Cerebellar nuclear complex (tissue), 1 donor: ENCODE measurements at places on chromosomes 12 and 14.

DNA sequence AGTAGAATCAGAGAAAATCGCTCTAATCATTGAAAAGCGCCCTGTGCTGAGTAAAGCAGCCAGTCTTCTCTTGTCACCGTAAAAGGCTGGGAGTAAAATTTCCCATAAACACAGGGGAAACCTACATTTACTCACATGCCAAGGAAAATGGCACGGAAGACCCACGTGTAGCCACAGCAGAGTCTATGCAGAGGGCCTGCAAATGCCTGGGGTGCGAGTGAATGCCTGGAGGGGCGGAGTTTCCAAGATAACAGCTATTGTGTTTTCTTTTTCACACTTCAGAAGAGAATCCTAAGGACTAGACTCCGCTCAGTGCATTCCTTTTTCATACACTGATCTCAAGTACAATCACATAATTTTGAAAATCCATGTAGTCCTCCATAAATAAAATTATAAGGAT, 159.9 kb upstream of the FOXN3 start:
- no peak for DNase-seq

DNA sequence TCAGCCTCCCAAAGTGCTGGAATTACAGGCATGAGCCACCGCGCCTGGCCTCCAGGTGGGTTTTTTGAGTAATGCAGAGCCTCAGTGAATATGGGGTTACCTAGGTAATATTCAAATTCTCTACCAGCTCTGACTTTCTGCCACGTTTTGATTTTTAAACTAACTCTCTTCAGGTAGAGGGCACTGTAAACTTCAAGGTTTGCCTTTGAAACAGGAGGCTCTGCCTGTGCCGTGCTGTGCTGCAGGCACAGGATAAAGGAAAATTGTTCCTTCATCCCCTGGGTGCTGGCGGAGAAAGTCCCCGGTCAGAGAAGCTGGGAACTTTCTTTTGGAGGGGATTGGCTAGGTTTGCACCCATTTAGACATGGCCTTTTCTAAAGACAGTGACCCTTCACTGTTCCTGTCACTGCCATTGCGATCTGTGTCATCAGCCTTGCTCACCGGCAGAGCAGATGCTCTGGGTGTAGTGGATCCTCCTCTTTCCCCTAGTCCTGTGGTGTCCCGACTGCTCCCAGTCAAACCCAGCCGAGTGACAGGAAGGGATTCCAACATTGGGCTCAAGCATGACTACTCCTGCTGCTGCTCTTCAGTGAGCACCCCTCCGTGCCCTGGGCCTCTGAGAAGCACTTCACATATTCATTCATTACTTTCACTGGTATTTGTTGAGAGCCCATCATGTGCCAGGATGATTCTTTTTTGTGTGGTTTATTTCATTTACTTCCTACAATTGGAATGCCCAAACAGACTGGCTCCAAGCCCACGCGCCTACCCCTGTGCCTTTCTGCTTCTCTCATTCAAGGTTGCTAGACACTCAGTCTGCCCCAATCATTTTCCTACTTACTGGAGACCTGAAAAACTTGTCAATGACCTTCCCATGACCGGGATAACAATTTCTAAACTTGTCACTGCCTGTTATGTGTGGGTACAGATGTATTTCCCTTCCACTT, 103.6 kb downstream of the TMEM30B start:
- no peak for DNase-seq

DNA sequence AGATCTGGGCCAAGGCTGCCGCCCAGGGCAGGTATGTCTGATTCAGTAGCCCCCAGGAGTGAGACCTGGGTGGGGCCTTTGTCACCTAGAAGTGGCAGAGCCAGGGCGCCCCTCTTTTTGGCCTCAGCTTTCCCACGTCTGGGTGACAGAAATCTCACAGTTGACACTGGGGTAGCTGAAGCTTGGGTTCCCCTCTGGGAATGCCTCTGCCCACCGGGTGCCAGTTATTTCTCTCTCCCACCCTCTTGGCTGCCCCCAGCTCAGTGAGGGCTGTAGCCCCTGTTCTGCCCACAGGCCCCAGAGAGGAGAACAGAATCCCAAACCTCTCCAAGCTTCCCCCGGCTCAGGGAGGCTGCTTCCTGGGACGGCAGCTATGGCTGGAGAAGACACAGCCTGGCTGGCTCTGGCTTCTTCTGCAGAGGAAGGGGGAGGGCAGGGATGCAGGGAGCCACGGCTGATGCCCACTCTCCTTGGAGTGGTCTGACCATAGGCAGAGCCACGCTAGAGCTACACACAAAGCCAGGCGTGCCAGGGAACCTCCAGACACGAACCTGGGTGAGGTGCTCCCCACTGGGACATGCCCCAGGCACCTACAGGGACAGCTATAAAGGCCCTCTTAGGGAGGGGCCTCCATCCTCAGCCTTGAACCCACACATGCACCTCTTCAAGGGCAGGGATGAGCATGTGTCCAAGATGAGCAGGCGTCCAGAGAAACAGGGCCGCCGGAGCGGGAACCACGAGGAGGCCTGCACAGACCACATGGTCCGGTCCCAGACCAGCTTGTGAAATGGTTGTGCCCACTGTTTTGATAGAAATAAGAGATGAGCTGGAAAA, 51.7 kb downstream of the BEGAIN start:
- DNase-seq, result no peak

DNA sequence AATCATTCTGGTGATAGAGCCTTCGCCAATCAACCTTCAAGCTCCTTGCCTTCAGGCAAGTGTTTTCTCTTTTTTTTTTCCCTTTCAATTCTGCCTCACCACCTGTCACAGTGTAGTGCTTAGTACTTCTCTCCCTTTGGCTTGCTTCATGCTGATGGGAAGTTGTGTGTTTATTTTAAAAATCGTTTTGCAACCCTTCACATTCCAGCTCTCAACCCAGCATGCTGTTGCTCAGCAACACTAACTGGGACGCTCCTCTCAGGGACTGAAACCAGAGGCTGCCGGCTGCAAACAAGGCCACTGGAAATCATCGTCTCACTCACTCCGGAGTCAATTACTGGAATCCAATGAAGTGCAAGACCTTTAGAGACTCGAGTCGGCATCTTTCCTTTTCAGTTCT, 342.7 kb downstream of the PRKD1 start:
- no peak for DNase-seq

DNA sequence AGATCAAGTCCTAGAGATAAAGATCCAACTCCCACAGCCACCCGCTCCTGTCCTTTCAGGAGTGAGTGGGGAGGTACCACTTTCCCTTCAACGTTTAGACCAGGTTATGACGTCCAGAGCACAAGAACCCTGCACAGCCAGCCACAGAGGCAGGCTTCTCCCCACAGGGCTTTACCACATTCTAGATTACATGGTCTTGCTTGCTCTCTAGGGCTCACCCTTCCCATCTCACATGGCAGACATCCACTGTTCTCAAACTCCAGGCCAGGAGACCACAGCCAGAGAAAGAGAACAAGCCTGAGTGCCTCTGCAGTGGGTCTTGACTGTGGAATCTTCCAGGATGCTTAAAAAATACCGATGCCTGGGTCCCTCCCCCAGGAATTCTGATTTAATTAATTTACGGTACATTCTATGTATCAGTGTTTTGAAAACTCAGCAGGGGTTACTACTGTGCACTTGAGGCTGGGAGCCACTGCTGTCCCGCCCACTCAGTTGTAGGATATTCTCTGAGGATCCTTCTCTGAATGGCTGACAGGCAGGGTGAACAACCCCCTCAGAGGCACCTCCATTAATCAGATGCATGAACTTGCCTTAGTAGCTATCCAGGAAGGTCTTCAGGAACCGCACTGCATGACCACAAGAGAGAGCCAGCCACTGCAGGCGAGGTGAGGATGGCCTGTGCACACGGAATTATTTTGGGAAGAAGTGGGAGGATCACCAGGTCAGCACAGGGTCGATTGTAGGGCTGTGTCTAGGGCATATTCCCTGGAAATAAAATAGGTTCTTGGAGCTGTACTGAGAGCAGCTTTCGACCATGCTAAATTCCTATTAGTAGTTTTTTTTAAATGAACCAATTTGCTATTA, 21.5 kb upstream of the SOCS2 start:
- DNase-seq, result no peak

DNA sequence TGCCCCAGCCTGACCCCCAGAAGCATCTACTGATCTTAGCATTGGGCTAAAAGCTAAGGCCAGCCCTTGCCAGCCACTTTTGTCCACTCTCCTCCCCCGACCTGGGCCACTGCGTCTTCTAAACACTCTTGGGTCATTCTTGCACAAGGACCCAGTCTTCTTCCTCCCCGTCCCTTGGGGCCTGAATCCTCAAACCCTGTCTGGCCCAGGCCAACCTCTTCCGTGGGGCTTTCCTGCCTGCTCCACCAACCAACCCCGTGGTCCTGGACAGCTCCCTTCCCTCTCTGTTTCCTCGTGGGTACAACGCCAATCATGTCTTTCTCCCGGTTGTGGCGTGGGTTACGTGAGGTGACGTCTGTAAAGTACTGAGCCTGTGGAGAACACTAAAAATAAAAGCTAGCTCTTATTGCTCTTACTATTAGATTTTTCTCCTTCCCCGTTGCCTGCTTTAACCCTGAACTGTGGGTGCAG, 21.5 kb downstream of the FAM222A start:
- no peak for DNase-seq

- DNase-seq, result no peak
These were observed 183.8 kb downstream of the DAD1 start for GRCh38 chr14:22405201-22405600.

- DNase-seq, result no peak
These were observed 41.3 kb downstream of the EVL start for GRCh38 chr14:100106250-100107112.

DNA sequence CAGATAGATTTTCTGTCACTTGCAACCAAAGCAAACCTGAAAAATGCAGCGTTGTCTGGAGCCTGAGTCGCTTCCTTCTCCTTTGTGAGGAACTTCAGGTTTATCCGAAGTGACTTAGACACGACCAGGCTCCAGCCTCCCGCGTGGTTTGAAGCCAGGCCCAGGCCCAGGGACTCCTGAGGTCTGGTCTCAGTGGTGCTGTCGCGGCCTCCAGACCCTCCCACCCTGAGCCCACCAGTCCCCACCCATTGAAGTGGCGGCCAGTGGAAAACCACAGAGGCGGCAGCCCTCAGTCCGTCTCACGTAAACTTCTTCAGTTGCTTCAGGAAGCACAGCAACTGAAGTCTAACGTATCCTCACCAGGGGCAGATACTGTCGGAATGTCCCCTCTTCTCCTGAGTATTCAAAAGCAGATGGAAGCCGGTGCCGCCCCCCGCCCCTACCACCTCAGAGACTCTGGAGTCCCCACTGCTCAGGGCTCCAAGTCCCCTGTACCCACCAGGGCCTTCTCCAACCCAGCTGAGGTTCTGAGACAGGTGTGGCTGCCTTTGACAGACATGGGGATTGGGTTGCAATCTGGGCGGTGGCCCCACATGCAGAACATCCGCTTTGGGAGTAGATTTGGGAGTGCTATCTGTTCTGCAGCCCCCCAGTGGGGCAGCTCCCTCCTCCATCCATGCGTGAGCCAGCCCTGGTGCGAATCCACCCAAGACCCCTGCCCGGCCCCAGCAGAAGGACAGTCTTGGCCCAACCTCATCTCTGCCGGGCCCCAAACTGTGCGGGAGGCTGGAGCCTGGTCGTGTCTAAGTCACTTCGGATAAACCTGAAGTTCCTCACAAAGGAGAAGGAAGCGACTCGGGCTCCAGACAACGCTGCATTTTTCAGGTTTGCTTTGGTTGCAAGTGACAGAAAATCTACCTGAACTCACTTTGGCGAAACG, 26.6 kb upstream of the GALNT9 start:
- DNase-seq, result no peak

DNA sequence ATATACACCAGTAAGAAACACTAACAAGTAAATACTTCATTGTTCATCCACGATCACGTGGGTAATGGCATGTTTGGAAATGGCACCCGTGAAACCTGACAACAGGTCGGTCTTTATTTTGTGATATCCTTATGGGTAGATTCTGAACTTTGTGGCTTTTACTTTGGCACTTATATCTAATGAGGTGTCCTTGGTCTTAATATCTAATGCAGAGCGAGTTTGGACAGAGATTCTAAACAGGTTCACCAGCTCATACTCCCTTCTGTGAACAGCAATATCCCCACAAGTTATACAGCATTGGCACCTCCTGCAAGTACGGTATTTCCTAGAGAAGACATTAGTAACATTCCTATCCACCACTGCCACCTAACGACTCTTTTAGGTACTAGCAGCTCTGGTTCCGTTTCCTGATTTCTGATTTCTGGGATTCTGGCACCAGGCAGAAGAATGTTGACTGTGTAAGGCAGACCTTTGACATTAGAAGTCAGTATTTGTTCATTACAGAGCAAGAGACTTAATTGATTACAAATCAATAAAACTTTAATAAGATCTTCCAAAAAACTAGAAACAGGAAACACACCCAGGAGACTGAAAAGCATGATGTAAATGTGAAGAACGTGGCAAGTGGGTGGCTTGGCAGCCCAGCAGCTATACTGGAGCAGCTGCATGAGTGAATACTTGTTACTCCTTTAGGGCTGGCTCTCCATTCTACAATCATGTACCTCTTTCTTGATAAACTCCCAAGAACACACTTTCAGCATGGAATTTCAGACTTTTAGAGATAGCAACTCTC, 2.5 kb downstream of the ANG start:
- peak; percentile 44 for DNase-seq

DNA sequence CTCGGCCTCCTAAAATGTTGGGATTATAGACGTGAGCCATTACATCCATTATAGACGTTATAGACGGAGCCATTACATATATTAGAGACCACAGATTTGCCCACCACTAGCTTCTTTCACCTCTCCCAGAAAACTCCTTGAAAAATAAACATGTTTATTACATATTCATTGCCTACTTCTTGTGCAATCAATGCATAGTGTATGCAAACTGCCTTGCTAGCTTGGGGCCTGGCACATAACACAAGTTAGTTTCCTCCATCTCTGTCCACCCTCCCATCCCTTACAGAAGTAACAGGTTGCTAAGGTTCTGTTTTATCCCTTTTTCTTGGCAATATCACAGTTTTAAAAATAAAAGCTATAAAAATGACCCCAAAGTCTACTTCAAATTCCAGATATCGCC, 66.4 kb upstream of the KRR1 start:
- DNase-seq, result no peak

DNA sequence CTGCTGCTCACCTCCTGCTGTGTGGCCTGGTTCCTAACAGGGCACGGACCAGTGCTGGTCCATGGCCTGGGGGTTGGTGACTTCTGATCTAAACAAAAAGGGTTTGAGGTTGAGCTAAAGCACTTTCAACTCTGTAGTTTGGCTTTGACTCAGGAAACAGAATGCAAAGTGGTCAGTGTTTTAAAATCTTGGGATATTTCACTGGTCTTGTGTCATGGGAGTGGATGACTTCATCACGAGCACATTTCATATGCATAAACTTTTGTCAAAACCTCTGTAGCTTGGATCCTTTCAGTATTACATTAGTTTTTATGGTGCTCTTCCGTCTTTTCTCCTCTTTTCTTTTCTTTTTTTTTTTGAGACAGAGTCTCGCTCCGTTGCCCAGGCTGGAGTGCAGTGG, 25.6 kb downstream of the FAM161B start:
- DNase-seq, result no peak

- no peak for DNase-seq
These were observed 46.9 kb downstream of the CYP46A1 start for GRCh38 chr14:99730876-99731546.

GRCh38 chr14:91367173-91368171, 50.1 kb downstream of the CCDC88C start:
- no peak for DNase-seq
